Lower leg skin (tissue), 4 donors: ENCODE measurements at places on chromosomes 13 and 19. TPM values are rescaled to one million over a fixed set of nuclear protein-coding genes. Genes with fewer than 3 reads are reported as not detected.

DNA sequence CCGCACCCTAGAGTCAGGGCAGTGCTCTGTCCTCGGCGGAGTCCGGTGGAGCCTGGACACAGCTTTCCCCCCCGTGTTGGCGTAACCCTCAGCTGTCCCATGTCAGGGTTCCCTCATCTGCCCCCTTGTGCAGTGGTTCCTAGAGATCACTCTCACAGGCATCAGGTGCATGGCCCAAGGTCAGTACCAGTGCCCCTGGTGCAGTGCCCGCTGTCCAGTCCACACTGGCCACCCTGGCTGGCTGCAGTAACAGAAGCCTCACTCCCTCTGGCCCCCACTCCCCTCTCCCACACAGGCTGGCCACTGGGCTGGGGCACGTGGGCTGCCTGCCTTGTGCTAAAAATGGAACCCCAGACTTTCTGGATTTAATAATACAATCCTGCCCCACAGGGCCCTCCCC, 49.6 kb upstream of the C1QTNF9B start:
- DNase-seq = no peak

DNA sequence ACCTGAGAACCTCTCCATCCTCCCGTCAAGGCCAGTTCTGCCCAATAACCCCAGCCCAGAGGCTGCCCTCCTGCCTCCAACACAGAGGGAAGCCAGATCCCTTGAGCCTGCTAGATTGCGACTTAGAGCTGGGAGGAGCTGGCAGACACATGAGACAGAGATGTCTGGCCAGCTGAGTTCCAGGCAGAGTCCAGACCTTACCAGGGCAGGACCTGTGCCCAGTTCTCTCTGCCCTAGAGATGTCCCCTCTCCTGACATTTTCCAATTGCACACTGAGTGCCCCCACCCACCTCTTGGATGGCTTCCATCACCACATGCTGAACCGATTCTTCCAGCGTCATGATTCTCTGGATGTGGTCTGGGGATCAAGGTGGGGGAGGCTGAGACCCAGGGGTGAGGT, 3.0 kb downstream of the HOOK2 start:
- DNase-seq = no peak

Gene ERICH6B
- total RNA-seq = not detected

Gene MEF2B
- total RNA-seq = 0.84 TPM

DNA sequence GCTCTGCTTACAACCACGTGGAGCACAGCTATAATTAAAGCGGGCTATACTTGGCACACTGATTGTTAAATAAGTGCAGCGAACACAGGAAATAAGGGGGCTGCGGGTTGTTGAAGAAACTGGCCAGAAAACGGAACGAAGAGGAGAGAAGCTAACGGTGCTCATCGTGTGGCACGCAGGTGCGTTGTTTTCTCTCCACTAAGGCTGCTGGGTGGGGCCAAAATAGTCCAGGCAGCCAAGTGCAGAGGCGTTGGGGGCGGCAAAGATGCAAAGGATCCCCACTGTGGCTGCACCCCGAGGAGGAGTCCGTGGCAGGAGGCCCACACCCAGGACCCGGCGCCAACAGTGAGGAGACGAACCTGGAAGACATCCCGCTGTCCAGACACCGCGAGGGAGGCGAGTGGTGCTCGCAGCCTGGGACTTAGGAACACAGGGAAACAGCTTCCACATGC, 8.1 kb upstream of the ARL11 start:
- no peak for DNase-seq

- no peak for DNase-seq
Measured at GRCh38 chr13:70729369-70729768, 621.1 kb upstream of the KLHL1 start.

Gene PSG1
- total RNA-seq = not detected

- DNase-seq = no peak
Measured at GRCh38 chr13:110200276-110200870, 106.6 kb downstream of the COL4A1 start.

Gene AKAP11
- total RNA-seq = 19.6 TPM

GRCh38 chr19:7597689-7598088, 2.0 kb downstream of the CAMSAP3 start:
- DNase-seq = no peak
